ENCODE measurements at places on chromosomes 1 and 21.

- no peak for DNase-seq
Observed at GRCh38 chr1:245652660-245653427, 498.1 kb downstream of the KIF26B start.

- peak; percentile 85 for DNase-seq
Observed at GRCh38 chr1:83102630-83103071, 896.3 kb downstream of the TTLL7 start.

GRCh38 chr1:184051138-184051484 lies 419 bp upstream of the TSEN15 start:
- DNase-seq: no peak

GRCh38 chr21:40706806-40707655 lies 139.9 kb downstream of the DSCAM start:
- DNase-seq: no peak

DNA sequence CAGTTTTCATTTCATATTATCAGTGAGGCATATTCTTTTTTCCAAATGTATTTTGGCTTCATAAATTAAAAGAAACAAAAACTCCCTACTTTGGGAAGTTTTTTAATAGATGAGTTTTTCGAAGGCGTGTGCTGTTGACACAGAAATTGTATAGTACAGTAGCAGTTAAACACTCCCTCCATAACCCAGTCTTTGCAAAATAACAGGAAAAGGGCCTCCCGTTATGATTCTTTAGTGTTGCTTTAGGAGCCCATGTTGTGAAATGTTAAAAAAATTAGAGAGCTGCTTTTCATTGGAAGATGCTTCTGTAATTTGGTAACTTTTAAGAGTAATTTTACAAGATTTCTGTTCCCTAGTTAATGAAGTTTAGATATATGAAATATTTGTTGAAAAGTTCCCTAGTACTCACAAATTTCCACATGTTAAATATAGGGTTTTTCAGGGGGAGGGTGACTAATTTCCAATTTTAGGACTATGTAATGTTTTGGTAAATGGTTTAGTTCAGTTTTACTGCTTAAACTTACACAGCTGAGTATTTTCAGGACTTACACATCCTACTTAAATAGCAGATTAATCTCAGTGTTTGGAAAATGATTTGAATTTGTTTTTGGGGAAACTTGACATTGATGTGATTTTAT lies 2.0 kb downstream of the CAMSAP2 start:
- DNase-seq: no peak

DNA sequence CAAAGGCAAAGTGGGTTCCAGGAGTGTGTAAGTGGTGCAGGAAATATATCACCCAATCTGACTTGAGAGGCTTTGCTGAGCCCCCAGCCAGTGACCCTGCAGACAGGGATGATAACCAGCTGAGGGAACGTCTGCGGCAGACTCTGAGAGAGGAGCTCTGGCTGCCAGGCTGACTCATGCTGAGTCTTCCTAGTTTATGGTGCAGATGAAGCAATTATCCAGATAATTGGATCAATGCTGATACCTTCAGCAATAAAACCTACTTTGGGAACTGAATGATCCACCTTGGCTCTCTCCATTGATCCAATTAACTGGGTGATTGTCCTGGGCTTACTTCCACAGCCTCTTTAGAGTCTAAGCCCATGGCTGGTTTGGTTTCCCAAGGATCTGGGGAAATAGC lies 7.3 kb downstream of the C8B start:
- DNase-seq: peak; percentile 39

GRCh38 chr1:84855168-84855567 lies 37.8 kb downstream of the LPAR3 start:
- DNase-seq: no peak

DNA sequence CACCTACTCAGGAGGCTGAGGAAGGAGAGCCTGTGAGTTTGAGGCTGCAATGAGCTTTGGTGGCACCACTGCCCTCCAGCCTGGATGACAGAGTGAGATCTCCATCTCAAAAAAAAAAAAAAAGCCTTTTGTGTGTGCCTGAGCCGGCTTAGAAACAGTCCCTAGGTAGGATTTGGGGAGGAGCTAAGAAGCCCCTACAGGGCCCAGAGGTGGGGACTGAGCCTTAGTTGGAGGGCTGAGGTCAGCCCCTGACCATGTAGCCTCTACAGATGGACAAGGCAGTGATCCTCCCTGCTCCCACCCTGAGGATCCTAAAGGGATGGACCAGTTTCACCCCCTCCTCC lies 2.5 kb downstream of the ADAMTSL4 start:
- no peak for DNase-seq

DNA sequence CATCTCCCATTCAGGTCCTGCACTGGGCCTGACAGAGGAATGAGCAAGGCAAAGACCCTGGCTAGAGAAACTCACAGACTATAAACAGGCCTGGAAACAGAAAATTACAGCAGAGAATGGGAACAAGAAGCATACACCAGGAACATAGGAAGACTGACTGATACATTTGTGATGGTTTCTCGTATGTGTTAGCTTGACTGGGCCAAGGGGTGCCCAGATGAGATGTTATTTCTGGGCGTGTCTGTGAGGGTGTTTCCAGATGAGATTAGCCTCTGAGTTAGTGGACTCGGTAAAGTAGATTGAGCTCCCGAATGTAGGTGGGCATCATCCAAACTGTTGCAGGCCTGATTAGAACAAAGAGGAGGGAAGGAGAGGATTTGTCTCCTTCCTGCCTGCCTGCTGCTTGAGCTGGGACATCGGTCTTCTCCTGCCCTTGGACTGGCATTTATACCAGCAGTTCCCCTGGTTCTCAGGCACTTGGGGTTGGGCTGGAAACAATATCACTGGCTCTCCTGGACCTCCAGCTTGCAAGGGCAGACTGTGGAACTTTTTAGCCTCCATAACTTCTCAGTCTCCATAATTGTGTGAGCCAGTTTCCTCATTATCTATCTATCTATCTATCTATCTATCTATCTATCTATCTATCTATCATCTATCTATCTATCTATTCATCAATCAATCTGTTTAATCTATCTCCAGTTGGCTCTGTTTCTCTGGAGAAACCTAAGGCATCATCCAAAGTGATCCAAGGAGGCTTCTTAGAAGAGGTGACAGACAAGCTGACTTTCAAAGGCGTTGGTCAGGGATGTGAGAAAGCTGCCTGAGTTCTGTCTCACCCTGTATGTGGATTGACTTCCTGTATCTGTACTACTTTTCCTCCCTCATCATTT lies 9.7 kb upstream of the FOXO6 start:
- DNase-seq: no peak

- no peak for DNase-seq
Observed at GRCh38 chr1:206131037-206131436, 13.8 kb upstream of the AVPR1B start.

GRCh38 chr1:160325252-160325651 lies 17.8 kb downstream of the COPA start:
- DNase-seq: no peak

- no peak for DNase-seq
Observed at GRCh38 chr1:51728611-51729155, 111.8 kb downstream of the OSBPL9 start.

GRCh38 chr1:206804156-206804737 lies 32.0 kb upstream of the IL10 start:
- no peak for DNase-seq

- DNase-seq: no peak
Observed at GRCh38 chr21:34544032-34544496, 32.1 kb upstream of the KCNE1 start.

DNA sequence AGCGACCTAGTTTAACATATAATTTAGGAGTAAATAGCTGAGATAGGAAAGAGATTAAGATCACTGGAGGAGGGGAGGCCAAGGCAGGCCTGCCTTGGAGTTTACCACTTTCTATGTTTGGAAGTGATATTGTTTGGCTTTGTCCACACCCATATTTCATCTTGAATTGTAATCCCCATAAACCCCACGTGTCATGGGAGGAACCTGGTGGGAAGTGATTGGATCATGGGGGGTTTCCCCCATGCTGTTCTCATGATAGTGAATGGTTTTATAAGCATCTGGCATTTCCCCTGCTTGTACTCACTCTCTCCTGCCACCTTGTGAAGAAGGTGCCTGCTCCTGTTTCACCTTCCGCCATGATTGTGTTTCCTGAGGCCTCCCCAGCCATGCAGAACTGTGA lies 58.3 kb upstream of the ARTN start:
- no peak for DNase-seq

DNA sequence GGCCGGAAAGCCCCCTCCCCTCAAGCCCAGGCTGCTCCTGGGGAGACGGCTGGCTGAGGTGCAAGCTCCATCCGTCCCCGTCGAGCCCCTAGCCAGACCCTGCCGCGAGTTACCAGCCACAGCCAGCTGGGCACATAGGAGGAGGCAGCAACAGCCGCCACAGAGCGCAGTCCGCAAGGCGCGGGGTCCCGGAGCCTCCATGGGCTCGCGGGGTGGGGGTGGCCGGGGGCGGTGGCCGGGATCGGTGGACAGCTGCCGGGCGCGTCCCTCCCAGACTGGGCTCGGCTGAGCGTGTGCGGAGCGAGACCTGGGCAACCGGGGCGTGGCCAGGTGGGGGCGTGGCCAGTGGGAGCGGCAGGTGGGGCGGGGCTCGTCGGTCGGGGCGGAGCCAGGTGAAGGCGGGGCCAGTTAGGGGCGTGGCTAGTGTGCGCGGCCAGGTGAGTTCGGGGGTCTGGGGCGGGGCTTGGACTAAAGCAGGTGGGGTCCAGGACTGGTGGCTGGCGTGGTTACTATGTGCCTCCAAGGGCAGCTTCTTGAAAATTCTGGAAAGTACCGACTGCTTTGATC lies at the start of gene CD164L2:
Gene CD164L2 (minus strand): TSS at position 295 of the 567 bp plus-strand sequence. CDS start 94 bp downstream, at position 201.
- DNase-seq: no peak

- DNase-seq: no peak
Observed at GRCh38 chr1:222787729-222788128, 27.1 kb upstream of the DISP1 start.

DNA sequence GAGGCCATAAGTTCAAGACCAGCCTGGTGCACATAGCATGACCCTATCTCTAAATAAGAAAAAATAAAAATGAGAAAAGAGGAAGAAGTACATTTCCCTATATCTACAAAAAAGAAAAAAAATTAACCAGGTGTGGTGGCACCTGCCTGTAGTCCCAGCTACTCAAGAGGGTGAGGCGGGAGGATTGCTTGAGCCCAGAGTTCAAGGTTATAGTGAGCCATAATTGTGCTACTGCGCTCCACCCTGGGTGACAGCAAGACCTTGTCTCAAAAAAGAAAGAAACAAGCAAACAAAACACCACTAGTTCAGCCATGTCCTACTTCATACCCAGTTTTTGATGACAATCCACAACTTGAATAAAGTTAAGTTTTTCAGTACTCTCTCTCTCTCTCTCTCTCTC lies 30.7 kb upstream of the TDRD10 start:
- no peak for DNase-seq

DNA sequence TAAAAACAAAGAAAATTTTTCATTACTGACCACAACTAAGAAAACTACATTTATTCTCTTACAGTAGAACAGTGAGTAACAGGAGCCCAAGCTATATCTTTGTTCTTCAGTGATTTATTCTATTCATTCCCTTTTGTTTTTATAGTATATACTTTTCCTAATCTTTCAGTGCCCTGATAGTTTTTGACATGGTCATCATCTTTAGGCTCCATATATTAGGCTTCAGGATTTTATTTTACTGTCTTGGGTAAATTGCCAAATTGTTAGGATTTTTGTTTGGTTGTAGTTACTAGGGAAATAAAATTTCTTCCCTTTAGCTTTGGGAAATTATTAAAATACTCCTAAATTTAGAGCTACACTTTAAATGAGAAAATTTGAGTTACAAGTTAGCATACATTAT lies 10.3 kb downstream of the FBXO28 start:
- peak; percentile 21 for DNase-seq

DNA sequence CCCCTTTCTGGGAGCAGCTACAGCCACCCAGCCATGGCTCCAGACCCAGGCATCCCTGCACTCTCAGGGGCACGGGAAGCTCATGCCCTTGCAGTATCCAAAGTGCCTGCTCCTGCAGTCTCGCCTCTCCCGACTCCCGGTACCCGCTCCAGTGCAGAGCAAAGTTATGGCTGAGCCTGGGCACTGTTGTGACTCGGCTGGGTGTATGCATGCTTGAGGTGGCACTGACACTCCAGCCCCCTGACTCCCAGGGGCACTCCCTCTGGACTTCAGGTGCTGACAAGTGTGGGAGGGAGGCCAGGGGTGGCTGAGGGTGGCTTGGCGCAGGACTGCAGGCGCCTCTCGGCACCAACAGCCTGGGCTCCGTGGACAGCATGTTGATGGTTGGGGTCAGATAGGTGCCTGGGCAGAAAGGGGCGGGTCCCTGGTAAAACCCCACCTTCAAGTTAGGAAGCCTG lies 580.1 kb upstream of the ADGRL2 start:
- no peak for DNase-seq

DNA sequence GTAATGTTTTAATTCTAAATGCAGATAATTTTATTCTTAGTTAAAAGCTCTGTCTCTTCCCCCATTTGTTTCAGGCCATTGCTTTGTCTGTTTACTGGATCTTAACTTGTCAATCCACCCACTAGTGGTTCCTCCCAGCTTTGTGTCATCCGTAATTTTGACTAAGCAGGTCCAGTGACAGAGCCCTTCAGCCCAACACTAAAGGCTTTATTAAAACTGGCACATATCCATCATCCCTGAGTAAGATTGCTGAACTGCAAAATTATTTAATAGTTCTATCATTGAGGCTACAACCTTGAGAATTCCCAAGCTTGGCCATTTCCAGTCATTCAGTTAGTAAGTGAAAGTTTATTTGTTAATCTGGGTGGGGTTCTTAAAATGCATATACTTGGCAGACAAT lies 96.7 kb downstream of the NGF start:
- no peak for DNase-seq

GRCh38 chr1:213276236-213276635 lies 225.2 kb downstream of the RPS6KC1 start:
- DNase-seq: no peak

GRCh38 chr1:30696831-30697230 lies 26.6 kb downstream of the MATN1 start:
- DNase-seq: no peak

- DNase-seq: no peak
Observed at GRCh38 chr1:228099331-228099732, 3.8 kb downstream of the C1orf35 start.

DNA sequence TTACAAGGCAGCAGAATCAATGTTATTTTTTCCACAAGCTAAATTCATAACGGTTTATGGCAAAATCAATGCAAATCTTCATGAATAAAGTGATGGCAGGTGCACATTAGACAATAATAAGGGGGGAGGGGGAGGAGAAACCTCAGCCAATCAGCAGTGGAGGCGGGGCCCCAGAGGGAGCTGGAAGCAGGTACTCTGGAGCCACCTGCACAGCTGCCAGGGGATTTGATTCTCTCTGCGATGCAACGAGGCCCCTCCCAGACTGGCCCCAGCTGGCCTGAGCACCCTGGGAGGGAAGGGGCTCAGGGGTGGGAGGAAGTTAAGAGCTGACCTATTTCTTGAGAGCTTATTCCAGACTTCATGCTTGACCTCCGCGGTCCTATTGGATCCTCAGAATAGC lies 127.8 kb upstream of the IGSF21 start:
- no peak for DNase-seq

DNA sequence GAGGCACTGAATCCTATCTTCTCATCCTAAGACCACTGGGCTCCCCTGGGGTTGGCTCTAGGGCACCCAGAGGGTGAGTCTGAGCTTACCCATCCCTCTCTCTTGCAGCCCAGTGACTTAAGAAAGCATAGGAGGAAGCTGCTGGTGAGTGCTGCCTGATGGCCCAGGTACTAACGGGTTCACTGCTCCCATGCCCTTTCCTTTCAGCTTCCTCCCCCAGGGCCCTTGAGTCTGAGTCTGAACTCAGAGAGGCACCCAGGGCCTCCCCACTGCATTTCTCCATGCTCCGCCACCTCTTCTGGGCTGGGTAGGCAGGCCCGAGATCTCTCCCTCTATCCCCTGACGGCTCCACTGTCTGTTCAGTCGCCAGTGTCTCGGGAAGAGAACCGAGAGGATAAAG lies 29.7 kb downstream of the PPFIA4 start:
- no peak for DNase-seq

GRCh38 chr1:231091831-231092301 lies 51.8 kb upstream of the FAM89A start:
- DNase-seq: no peak
